Calu3 (cell line): ENCODE measurements at places on chromosomes 2 and 18. TPM values are rescaled to one million over a fixed set of nuclear protein-coding genes. Genes with fewer than 3 reads are reported as not detected.
A peak's percentile ranks its signal among the peaks of the same experiment; 100 is the strongest.

- DNase-seq = no peak
- peaks cover 11% of the 10 kb centered on the region for H3K4me1 ChIP-seq
- no peaks in the 10 kb centered on the region for H3K27me3 ChIP-seq
- no peak overlapping the region for H3K4me3 ChIP-seq
- H3K36me3 ChIP-seq = no peaks in the 10 kb centered on the region
Observed at GRCh38 chr18:27447451-27447881, 262.4 kb upstream of the CHST9 start.

DNA sequence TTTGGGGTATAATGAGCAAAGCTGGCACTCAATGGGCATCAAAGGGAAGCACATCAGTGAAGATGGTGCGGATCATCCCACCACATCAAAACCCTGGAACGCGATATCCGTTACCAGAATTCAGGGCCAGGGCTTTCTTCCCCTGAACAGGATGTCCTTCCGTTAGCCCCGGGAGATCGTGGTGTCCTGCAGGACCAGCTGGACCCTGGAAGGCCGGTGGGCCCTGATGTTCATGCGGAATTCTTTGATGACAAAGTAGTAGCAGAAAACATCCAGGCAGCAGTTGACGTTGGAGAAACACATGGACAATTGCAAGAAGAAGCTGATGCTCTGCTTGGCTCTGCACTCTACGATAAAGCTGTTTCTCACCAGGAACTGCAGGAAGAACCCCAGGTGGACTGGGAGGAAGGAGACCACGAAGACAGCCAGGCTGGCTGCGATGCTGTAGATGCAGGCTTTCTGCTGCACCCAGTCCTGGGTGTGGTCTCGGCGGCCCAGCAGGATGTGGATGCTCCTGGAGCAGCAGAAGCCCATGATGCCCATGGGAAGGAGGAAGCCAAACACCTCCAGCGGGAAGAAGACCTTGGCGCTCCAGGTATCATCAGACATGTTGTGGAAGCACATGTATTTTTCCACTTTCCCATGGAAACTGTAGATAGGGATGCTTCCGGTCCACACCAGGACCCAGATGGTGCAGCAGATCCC, 15.0 kb downstream of the GPR55 start:
- peaks cover 88% of the 10 kb centered on the region for H3K27me3 ChIP-seq
- H3K4me1 ChIP-seq = no peaks in the 10 kb centered on the region
- no peak for DNase-seq
- H3K27ac ChIP-seq = no peak overlapping the region
- no peaks in the 10 kb centered on the region for H3K36me3 ChIP-seq
- no peak overlapping the region for H3K4me3 ChIP-seq

GRCh38 chr2:50126845-50127244, 905.1 kb downstream of the NRXN1 start:
- peak; percentile 2 for DNase-seq
- no peaks in the 10 kb centered on the region for H3K4me1 ChIP-seq
- H3K36me3 ChIP-seq = no peaks in the 10 kb centered on the region
- no peak overlapping the region for H3K27ac ChIP-seq
- H3K4me3 ChIP-seq = no peak overlapping the region

GRCh38 chr2:53896864-53897263, 37.1 kb upstream of the GPR75 start:
- no peaks in the 10 kb centered on the region for H3K27me3 ChIP-seq
- DNase-seq = peak; percentile 6
- peaks cover 32% of the 10 kb centered on the region for H3K36me3 ChIP-seq
- H3K4me3 ChIP-seq = peak overlapping the region; percentile 54
- H3K4me1 ChIP-seq = peaks cover 15% of the 10 kb centered on the region

DNA sequence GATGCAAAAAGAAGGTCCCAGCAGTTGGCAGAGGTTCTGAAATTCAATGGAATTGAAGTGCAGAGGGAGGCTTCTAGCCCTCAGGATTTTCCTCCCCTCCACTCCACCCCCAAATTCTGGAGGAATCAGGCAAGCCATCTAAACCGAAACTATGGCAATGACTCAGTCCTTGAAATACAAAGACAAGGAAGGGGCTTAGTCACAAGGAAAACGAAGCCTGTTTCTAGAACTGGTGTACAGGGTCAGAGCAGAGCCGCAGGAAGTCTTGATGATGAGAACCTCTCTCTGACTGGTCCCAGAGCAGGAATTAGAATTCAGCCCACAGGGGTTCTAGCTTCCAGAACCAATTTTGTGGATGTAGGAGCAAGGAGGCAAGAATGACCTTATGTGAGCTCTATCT, 111.7 kb upstream of the SCN1A start:
- peaks cover 5% of the 10 kb centered on the region for H3K36me3 ChIP-seq
- H3K4me1 ChIP-seq = peaks cover 53% of the 10 kb centered on the region
- DNase-seq = peak; percentile 61
- H3K4me3 ChIP-seq = no peak overlapping the region
- H3K27ac ChIP-seq = peak overlapping the region; percentile 73

The MYL12A gene
- total RNA-seq = 428 and 464 TPM in 2 replicates

The PIEZO2 gene
- 0.24 and 0.91 TPM in 2 replicates for total RNA-seq

- DNase-seq = no peak
- H3K4me3 ChIP-seq = no peak overlapping the region
Observed at GRCh38 chr18:286515-287310, 18.9 kb upstream of the THOC1 start.

The TOGARAM2 gene
- 0.47 and 0.85 TPM in 2 replicates for total RNA-seq

DNA sequence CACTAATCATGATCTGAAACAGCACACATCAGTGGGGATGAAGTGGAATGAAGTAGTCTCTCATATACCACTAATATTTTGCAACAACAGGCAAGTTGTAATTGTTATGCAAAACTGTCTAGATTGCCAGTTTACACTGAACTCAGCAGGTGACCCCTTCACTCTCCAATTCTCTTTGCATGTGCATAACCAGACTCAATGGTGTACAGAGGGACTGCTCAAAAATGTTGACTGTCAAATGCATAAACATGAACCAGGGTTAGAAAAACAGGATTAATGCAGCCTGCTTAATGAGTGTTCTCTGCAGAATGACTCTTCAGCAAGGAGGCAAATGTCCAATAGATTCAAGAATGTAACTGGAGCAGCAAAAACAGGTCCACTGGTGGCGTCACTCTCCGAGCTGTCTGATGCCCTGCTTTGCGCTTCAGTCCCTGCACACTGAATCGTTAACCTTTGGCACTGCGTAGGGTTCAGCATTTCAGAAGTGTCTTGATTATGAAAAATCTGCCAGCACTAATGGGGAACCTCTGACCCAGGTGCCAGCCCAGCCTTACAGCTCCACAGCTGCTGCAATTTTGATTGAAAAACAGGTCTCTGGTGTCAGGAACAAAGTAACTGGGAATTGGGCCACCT, 209.3 kb downstream of the TDRD15 start:
- H3K36me3 ChIP-seq = no peaks in the 10 kb centered on the region
- H3K27ac ChIP-seq = no peak overlapping the region
- no peaks in the 10 kb centered on the region for H3K4me1 ChIP-seq
- H3K4me3 ChIP-seq = no peak overlapping the region

The AQP4 gene
- total RNA-seq = 1.3 and 2.5 TPM in 2 replicates

The OTOS gene
- total RNA-seq = not detected in 2 replicates

GRCh38 chr2:197248623-197249022, 62.0 kb downstream of the ANKRD44 start:
- H3K4me3 ChIP-seq = no peak overlapping the region
- no peak for DNase-seq
- H3K36me3 ChIP-seq = no peaks in the 10 kb centered on the region
- H3K27ac ChIP-seq = no peak overlapping the region
- no peaks in the 10 kb centered on the region for H3K4me1 ChIP-seq

The SDC1 gene
- 118 and 136 TPM in 2 replicates for total RNA-seq

DNA sequence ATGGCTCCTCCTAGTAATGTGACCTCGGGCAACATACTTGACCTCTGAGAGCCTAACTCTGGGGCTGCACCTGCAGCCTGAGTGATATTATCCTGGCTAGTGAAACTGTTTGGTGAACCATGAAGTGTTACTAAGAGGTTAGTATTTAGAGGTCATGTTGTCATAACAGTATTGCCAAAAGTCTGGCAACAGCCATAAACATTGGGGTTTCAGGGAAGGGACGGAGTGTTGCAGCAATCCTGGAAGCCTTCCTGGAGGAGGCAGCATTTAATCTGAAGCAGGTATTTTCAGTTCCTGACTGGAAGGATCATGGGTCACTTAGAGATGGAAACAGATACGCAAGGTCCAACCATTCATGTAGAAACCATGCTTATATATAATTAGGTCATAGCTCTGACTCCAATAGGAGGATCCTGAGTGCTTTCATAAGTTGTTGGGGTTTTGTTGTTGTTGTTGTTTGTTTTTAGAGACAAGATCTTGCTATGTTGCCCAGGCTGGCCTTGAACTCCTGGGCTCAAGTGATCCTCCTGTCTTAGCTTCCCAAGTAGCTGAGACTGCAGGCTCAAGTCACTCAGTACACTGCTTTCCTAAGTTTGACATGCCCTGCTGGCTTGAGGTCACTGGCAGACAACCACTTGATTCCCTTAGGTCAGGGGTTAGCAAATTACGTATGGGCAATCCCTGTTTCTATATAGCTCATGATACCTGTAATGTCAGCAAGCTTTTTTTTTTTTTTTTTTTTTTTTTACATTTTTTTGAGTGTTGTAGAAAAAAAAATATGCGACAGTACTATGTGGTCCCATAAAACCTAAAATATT, 21.5 kb downstream of the GPR39 start:
- peaks cover 20% of the 10 kb centered on the region for H3K36me3 ChIP-seq
- no peak for DNase-seq
- H3K4me1 ChIP-seq = peaks cover 55% of the 10 kb centered on the region
- peak overlapping the region; percentile 93 for H3K27ac ChIP-seq

DNA sequence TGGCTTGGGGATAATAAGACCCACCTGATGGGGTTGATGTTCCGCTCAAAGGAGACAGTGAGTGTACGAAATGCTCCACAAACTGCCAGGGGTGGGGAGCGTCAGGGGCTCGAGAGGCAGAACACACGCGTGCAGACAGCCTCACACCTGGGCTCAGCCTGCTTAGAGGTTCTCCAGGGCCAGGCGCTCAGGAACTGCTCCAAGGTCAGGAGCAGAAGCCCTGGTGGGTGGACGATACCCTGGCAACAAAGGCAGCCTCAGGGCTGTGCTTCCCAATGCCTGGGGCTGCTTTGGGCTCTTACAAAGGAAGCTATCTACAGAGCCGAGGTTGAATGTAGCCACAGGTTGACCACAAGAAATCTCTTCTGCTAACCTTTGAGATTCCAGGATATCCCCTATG, 114.4 kb downstream of the CLIP4 start:
- peaks cover 78% of the 10 kb centered on the region for H3K27me3 ChIP-seq
- DNase-seq = no peak
- H3K4me1 ChIP-seq = peaks cover 15% of the 10 kb centered on the region
- no peak overlapping the region for H3K4me3 ChIP-seq
- H3K27ac ChIP-seq = peak overlapping the region; percentile 26

GRCh38 chr2:15819562-15820256, 120.6 kb upstream of the MYCN start:
- no peaks in the 10 kb centered on the region for H3K4me1 ChIP-seq
- peaks cover 35% of the 10 kb centered on the region for H3K27me3 ChIP-seq
- H3K27ac ChIP-seq = no peak overlapping the region
- DNase-seq = no peak
- no peak overlapping the region for H3K4me3 ChIP-seq
- H3K36me3 ChIP-seq = no peaks in the 10 kb centered on the region

DNA sequence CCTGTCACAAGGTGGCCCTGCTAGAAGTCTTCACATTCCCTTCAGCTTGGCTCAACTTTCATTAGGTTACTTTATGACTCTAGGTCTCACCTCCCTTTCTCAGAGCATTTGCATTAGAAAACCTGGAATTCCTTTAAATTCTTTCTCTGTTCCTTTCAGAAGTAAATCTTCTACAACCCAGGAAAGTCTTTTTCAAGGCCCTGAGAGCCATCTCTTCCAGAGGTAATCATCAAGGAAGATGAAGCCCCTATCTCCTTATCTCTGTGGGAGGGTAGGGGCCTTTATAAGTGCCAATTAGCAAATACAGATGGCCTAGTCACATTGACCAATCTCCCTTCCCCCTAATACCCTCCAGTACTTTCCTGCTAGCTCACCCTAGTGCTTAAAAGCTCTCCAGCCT, 848.0 kb upstream of the FAM98A start:
- H3K27me3 ChIP-seq = no peaks in the 10 kb centered on the region
- H3K36me3 ChIP-seq = no peaks in the 10 kb centered on the region
- no peak overlapping the region for H3K27ac ChIP-seq
- H3K4me1 ChIP-seq = no peaks in the 10 kb centered on the region
- H3K4me3 ChIP-seq = no peak overlapping the region
- DNase-seq = no peak

DNA sequence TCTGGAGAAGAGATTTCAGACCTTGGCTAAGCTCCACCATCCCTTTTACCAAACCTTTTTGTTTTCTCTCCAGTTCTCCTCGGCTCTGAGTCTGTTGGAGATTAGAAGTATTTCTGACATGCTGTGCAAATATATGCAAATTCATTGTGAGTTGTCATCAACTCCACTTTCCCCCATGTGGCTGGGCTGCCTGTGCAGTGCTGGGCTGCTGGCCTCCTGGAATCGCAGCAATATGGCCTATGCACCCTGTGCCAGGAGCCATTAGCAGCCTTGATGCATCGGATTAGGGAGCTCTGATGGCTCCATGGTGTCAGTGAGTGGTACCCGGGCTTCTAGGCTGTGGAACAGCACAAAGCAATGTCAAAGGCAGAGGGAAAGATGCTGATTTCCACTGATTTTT, 80.0 kb downstream of the GPR39 start:
- no peaks in the 10 kb centered on the region for H3K27me3 ChIP-seq
- H3K4me3 ChIP-seq = no peak overlapping the region
- no peak for DNase-seq
- H3K36me3 ChIP-seq = peaks cover 4% of the 10 kb centered on the region
- H3K27ac ChIP-seq = no peak overlapping the region
